A549 treated with Hydrocortisone at 1 μM for 4 hours (cell line): ENCODE measurements at places on chromosomes 7 and 10. TPM values are rescaled to one million over a fixed set of nuclear protein-coding genes. Genes with fewer than 3 reads are reported as not detected.

Gene OR6V1
- not detected in 5 replicates for total RNA-seq

Gene PNLIPRP3
- total RNA-seq: 0.03 to 0.05 TPM in 2 of 5 replicates, not detected in the others

Gene ACTA2
- total RNA-seq: 17.1 to 19.5 TPM (median 19.1 TPM) in 5 replicates

Gene POLR1F
- total RNA-seq: 12.5 to 16.6 TPM (median 15.4 TPM) in 5 replicates

Gene CLDN15
- 8.4 to 12.5 TPM (median 10.5 TPM) in 5 replicates for total RNA-seq

Gene IMMP2L
- 16.3 to 21.6 TPM (median 18.7 TPM) in 5 replicates for total RNA-seq

Gene PTPRN2
- total RNA-seq: 0.77 to 1.1 TPM (median 0.97 TPM) in 5 replicates
